GM23248 (cell line): ENCODE measurements at places on chromosomes 12 and 14. TPM values are rescaled to one million over a fixed set of nuclear protein-coding genes. Genes with fewer than 3 reads are reported as not detected.

DNA sequence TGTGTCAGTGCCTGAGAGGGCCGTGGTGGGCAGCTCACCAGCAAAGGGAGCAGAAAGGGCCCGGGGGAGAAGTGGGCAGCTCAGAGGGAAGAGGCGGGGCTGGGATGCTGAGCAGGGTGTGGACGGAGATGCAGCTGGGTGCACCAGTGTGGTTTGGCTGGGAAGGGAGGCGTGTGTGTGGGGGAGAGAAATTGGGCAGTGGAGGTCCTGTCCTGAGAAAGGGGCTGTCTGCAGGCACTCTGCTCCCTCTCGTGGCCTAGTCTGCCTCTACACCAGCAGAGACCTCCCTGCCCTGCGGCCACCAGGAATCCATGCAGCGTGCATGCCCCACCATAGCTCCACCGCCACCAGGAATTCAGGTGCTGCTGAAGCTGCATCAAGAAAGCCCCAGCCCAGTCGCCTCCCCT, 6.4 kb downstream of the TMEM121 start:
- no peaks in the 10 kb centered on the region; the same call in 1 of the 2 replicates for H3K27me3 ChIP-seq
- no peaks in the 10 kb centered on the region for H3K36me3 ChIP-seq
- peak; percentile 56 for DNase-seq
- H3K4me1 ChIP-seq, result no peaks in the 10 kb centered on the region
- no peak overlapping the region for H3K27ac ChIP-seq

GRCh38 chr14:83491091-83491490, 1957.4 kb upstream of the SEL1L start:
- H3K4me3 ChIP-seq, result no peak overlapping the region
- H3K36me3 ChIP-seq, result no peaks in the 10 kb centered on the region
- H3K4me1 ChIP-seq, result no peaks in the 10 kb centered on the region
- DNase-seq, result no peak
- H3K27me3 ChIP-seq, result no peaks in the 10 kb centered on the region

DNA sequence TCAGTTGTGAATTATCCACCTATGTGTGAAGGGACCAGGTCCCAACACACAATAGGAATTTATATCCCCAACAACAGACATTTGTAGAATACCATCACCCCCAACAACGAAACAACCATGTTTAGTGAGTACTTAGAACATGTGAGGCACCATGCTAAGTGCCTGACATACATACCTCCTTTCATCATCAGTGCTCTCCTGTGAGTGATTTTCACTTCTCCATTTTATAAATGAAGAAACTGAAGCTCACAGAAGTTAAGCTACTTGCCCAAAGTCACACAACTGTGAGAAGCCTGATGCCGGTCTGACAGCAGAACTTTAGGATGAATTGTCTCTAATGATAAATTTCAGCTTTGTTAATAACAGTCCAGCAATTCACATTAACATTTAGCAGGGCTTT, 35.4 kb downstream of the SPTB start:
- H3K27ac ChIP-seq, result no peak overlapping the region
- H3K36me3 ChIP-seq, result no peaks in the 10 kb centered on the region
- no peak for DNase-seq
- peaks cover 82% of the 10 kb centered on the region for H3K27me3 ChIP-seq

DNA sequence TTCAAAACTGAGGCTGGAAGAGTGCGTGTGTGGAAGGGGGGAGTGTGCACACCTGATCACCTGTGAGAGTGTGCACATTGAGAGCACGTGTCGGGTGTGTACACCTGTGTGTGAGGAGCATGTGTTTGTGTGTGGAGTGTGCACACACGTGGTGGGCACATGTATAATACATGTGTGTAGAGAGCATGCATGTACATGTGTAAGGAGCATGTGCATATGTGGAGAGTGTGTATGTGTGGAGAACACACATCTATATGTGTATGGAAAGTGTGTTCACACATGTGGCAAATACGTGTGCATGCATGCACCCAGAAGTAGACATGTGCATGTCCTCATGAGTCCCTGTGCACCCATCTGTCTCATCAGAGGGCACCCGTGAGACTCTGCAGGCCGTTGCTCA, 63.1 kb upstream of the GPR68 start:
- no peaks in the 10 kb centered on the region for H3K36me3 ChIP-seq
- DNase-seq, result no peak
- no peak overlapping the region for H3K27ac ChIP-seq
- no peak overlapping the region for H3K4me3 ChIP-seq
- no peaks in the 10 kb centered on the region for H3K4me1 ChIP-seq
- peaks cover 17% of the 10 kb centered on the region for H3K27me3 ChIP-seq

GRCh38 chr12:49907352-49907751, 3.7 kb upstream of the FAIM2 start:
- no peak overlapping the region for H3K27ac ChIP-seq
- no peaks in the 10 kb centered on the region for H3K27me3 ChIP-seq
- H3K4me1 ChIP-seq, result no peaks in the 10 kb centered on the region

ALDH1L2 gene
- total RNA-seq, result 50.9 and 83.0 TPM in 2 replicates

NANOG gene
- 0.13 TPM in 1 of 2 replicates, not detected in the other for total RNA-seq

SCN8A gene
- 12.9 and 13.8 TPM in 2 replicates for total RNA-seq
